ENCODE measurements at places on chromosomes 7 and 10.
A peak's percentile ranks its signal among the peaks of the same experiment; 100 is the strongest.

DNA sequence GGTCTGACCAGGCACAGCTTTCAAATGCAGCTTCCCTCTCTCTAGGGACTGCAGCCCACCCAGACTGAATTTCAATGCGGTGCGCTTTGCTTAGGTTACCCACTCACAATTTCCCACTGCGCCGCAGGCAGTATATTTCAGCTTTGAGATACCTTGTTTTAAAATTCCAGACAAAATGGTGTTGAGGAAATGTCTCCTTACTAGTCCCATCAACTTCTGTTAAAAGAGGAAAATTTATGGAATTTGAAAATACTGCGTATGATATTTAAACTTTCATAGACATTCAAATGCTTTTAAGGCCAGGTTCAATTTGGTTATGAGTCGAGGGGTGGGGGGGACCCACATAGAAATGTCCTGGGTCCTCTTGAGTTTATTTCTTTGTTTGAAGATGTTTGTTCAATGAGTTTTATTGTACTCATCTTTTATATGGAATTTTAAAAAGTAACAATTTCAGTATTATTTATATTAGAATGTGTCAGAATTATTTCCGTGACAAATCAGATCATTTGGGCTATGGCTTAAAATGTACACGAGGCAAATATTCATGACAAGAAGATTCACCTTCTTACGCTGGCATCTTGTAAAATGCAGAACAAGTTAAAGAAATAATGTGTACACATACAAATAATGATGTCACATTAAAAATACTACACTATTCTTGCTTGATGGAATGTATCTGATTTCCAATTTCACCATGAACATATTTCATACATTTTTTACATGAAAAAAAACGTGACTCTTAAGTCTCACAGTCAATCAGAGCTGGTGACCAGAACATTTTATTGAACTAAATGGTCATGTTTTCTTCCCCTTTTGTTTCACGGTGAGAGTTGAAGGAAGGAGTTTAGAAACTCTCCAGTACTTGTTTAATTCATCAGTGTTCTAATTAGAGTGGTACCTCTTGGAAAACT, 1.3 kb downstream of the IKZF1 start:
- DNase-seq: no peak

- no peak for DNase-seq
These were observed 522 bp downstream of the CCL24 start for GRCh38 chr7:75813084-75813483.

- no peak for DNase-seq
These were observed 52.3 kb upstream of the SEMA3D start for GRCh38 chr7:85239109-85239508.

GRCh38 chr7:23898619-23899018, 188.6 kb downstream of the STK31 start:
- no peak for DNase-seq

DNA sequence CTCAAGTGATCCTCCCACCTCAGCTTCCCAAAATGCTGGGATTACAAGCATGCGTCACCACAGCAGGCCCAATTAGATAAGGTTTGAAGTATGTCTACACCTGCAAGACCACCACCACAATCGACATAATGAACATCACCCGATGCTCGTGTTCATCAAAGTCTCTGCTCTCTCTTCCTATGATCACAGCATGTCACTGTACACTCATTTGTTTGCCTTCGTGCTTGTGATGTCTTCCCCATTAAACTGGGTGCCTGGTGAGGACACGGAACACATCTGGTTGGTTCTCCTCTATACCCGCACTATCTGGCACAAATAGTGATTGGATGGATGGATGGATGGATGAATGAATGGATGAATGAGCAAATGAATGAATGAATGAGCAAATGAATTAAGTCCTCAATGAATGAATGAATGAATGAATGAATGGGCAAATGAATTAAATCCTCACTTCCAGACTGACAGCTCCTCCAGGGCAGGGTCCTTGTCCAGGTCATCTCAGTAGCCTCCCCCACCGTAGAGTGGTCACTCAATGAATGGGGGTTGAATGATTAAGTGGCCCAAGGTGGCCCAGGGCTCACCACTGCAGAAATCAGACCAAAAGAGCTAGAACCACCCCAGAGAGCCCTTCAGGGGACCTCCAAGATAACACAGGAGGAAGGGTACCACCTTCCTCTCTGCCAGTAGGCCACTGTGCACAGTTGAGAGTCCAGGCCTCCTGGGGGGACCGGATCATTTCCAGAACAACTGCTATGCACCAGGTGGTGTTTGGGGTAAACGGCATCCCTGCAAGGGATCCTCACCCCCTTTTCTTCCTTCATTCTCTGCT, 101.9 kb upstream of the TNRC18 start:
- DNase-seq: no peak

- no peak for DNase-seq
These were observed 110.8 kb downstream of the REEP3 start for GRCh38 chr10:63631991-63632390.

DNA sequence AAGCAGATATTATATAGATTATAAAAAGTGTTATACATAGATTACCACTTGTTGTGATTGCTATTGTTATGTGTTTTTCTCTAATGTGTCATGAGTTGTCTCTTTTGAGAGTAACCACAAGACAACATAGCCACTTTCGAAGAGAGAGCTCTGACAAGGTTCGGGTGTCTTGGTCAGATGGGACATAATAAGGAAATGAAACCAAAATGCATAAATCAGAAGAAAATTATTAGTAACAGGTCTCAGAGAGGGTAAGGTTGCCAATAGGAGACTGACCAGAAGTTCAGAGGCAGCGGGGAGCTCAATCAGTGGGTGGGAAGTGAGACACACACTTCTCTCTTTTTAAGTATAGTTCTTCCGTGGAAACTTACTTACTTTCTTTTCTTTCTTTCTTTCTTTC, 639.2 kb upstream of the POT1 start:
- no peak for DNase-seq

- DNase-seq: peak; percentile 42
These were observed 191.1 kb downstream of the ZNF438 start for GRCh38 chr10:30840395-30841050.

DNA sequence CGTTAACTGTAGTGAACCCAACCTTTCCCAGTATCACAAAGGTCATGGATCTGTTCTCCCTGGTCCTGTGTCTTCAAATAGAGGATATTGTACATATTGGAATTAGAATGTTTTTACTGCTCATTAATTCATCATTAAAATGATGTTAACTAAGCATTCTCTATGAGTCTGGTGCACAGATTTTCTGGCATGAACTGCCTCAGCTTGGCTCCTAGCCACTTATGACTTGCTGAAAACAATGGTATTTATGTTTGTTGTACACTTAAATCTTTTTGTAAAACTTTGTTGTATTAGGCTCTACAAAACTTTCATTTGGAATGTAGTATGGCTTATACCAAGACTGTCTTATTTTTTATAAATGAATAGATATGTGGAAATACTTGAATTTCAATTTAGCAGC, 329.4 kb downstream of the TFEC start:
- no peak for DNase-seq

DNA sequence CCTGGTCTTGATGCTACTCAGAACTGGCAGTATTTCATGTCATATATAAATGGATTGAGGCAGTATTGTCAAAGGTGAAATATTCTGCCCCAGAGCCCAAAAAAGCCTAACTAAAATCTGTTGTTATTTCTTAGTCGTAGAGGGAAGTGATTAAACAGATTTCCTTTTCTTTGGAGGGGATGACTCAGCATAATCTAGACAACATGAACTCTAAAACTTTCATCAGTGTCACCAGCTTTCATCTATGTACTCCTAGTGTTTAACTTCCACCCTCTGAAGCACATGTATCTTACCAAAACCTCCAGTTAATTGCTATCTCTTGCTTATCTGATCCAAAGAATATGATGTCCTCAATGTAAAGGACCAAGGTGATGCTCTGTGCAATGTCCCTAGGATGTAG, 97.1 kb upstream of the ARID5B start:
- no peak for DNase-seq

DNA sequence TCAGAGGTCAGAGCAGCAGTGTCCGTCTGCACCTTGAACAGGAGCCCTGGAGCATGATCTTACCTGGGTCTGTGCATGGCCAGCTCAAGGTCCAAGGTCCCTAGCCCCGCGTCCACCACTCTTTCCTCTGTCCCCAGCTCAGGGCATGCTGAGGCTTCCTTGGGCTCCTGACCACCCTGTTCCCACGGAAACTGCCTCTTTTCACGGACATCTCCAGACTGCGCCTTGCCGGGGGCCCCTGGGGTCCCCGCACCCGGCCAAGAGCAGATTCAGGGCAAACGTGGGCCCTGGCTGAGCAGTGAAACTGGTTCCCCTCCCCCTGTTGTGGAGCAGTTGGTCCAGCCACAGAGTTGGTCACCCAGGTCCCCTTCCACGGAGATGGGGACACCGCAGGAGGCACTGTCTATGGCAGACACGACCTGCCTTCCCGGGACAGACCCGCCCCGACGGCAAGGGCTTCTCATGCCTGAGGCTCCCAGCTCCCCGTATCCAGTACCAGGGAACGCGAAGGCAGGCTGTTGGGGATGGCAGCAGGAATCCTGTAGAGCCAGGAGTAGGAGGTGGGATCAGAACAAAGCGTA, 217.4 kb upstream of the PPP2R2D start:
- DNase-seq: no peak

DNA sequence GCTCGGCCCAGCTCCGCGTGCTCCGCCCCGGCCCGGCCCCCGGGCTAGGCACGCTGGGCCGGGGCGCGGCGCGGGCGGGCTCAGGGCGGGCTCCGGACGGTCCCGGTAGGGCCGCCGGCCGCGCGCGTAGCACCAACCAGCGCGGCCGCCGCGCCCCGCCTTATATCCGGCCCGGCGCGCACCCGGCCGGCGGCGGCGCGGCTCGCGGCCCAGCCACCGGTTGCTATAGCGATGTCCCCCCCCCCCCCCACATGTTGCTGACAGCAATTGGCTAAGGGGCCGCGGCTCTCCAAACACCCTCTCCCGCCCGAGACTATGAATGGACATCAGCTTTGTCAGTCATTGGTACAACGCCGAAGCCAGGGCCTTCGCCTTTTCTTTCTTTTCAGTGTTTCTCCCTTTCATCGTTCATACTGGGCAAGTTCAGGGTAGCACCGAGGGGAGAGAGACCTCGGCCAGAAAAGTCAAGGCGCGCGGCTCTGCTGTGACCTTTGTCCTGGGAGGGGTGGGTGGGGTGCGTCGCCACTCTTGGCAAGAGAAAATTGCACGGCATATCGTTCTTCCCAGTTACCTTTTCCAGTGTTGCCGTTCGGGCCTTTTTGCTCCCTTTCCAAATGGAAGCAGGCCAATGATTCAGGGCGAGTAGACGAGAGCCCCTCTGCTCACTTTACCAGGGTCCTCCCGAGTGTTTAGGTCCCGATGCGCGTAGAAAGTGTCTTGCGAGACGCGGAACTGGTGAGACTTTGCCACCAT, 354.2 kb downstream of the DNAJB6 start:
- DNase-seq: peak; percentile 77

DNA sequence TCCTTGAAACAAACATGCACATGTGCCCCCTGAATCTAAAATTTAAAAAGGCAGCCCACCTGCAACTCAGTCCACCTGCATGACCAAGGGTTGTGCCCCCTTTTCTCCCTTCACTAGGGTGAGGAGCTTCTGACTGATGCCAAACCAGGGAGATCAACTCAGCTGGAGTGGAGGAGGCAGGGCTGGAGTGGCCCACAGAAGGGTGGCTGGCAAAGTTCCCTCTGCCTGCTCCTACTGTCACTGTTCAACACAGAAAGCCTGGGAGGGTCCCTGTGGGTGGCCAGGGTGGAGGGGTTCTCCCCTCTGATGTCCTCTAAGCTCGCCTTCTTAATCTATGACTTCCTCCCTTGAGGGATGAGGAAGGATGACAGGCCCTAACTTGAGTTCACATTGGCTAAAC, 55.7 kb upstream of the ANTXRL start:
- peak; percentile 4 for DNase-seq

DNA sequence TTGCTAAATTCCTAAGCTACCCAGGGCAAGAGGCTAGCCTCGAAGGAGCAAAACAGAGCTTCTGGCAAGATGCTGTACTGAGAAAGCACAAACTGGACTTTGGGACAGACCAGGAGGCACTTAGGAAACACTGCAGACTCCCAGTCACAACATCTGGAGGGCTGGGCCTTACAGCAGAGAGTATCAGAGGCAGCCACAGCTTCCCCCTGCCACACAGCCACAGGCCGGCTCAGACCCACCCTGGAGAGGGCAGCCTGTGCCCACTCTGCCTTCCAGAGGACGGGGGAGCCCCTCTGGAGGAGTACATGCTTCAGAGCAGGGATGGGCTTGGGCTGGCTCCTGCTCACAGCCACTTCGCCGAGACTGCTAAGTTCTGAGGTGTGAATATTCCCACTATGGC, 17.4 kb downstream of the ESYT2 start:
- no peak for DNase-seq

DNA sequence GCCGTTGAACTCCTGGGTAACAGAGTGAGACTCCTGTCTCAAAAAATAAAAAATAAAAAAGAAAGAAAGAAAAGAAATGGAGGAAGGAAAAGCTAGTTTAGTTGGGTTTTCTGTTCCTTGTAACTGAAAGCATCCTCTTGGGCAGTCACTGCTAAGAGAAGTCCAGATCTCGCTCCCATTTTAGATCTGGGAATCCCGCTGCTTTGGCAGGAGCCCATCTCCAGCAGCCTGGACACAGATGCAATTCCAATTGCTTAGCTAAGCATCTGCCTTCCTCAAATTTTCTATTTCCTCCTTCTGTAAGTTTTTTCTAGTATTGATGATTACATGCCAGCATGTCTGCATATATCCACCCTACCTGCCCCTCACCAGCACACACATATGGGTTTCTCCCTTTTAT, 54.1 kb downstream of the DENND2A start:
- peak; percentile 51 for DNase-seq

DNA sequence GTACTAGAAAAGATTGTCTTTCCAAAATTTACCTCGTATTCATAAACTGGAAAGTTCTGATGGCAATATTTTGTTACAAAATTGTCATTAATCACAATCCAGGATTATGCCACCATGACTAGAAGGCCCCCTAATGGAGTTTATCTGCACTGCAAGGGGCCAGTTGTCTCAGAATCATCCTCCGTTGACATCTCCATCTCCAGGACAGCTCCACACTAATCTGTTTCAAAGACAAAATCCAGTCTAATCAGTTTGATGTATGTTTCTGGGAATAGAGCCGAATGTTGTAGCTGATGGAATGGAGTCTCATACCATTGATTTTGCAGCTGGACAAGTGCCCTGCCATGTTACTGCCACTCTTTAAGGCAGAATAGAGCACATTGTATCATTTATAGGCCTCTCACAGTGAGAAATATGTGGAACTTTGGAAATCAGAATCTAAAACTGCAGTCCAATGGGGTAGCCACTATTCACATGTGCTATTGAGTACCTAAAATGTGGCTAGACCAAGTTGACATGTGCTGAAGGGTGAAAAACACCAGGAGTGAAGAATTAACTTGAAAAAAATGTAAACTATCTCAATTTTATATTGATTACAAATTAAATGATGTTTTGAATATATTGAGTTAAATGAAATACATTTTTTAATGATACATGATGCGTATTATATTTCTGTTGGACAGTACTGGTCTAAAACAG, 38.3 kb upstream of the TOMM7 start:
- no peak for DNase-seq

GRCh38 chr7:94323844-94324243, 70.9 kb upstream of the COL1A2 start:
- no peak for DNase-seq

All from left ventricle myocardium superior (tissue), 1 donor.